D721Med (cell line): ENCODE measurements at places on chromosomes 11 and 22.

- DNase-seq, result no peak
Measured at GRCh38 chr22:27134315-27134701, 476.9 kb downstream of the MIAT start.

DNA sequence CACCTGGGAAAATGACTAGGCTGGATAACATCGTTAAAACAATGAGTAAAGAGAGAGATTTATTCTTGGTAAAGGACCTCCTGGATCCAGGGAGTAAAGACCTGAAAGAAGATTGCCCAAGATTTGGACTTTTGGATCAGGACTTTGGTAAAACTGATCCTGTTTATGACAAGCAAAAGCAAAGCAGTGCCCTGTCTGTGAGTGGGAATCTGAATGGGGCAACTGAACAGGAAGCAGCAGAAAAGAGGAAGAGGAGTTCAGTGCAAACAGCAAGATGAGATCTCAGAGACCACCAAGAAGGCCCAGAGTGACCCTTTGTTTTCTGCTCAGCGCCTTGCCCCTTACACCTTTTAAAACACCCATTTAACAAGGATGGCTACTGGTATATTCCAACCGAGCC, 122.0 kb downstream of the VPREB1 start:
- no peak for DNase-seq

DNA sequence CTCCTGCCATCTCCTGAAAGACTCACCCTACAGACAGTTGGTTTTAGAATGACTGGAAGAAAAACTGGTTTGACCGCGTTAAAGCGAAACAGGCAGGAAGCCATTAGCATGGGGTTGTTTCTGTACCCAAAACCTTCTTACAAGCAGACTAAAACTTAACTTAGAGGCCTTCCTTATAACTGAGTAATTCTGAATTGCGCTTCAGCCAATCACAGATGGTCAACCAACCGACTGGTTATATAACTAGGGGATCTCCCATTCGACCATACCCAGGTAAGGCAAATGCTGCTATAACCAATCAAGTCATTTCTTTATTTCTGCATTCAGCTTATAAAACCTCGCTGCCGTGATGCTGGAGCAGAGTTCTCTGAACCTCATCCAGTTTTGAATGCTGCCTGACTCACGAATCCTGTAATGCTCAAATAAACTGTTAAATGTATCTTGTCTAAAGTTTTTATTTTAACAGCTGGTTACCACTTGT, 87.8 kb upstream of the DRD2 start:
- no peak for DNase-seq

GRCh38 chr11:28009996-28010395, 98.0 kb downstream of the KIF18A start:
- no peak for DNase-seq

- no peak for DNase-seq
Measured at GRCh38 chr11:126346586-126346940, 8.9 kb upstream of the ST3GAL4 start.

DNA sequence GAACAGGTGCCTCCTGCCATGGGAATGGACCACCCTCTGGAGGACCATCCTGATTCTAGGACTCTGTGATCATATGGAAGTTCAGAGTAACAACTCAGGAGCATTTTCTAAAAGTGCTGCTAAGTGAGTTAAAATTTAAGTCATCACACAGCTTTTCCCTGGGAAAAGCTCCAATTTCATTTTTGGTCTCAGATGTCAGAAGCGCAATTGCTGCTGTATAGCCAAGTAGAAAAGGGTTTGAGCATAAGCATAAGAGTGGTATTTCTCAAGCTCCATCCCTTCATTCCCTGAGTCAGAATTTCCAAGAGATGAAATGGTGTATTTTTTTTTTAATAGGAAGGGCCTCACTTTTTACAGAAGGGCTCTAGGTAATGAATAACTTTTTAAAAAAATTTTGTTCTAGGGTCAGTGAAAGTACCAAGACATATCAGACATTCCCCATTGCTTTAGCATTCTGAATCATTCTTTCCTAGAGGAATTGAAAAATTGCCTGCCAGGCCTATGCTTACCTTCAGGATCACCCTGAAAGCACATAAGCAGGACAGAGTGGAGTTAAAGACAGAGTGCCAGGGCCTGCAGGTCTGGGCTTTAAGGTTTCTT, 564.5 kb upstream of the ISX start:
- DNase-seq, result no peak

GRCh38 chr11:76242004-76242779, 35.9 kb upstream of the WNT11 start:
- no peak for DNase-seq

DNA sequence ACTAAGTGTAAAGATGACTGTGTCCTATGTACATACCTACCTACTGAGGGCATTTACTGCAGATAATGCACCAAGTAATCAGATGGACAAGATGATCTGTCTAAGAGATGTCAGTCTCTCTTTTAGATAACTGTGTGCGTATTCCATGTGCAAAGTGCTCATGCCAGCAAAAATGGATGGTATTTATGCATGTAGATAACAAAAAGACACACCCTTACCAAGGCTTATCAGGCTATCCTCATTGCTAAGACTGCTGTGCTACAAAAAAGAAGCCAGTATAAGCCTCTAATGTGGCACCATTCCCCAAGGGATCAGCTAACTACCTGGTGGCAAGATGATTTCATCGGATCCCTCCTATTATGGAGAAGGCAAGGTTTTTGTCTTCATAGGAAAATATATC, 34.3 kb upstream of the CD44 start:
- no peak for DNase-seq

DNA sequence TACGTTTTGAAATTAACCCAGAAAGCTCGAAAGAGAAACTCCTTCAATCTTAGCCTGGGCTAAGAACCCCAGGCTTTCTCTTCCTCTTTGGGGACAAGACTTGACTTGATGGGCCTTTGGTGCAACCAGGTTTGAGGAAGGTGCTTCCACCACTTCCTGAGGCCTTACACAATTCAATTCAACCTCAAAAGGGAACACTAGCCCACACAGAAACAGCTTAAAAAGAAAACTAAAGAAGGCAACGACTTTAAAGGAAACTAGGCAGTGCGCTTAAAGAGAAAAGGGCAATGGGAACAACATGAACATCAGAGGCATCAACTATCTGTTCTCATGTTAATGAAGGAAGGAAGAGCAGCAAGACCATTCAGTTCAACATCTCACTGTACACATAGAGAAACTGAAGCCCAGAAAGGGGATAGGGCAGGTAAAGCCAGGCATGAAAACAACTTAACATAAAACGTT, 24.8 kb downstream of the PAK1 start:
- DNase-seq, result no peak

DNA sequence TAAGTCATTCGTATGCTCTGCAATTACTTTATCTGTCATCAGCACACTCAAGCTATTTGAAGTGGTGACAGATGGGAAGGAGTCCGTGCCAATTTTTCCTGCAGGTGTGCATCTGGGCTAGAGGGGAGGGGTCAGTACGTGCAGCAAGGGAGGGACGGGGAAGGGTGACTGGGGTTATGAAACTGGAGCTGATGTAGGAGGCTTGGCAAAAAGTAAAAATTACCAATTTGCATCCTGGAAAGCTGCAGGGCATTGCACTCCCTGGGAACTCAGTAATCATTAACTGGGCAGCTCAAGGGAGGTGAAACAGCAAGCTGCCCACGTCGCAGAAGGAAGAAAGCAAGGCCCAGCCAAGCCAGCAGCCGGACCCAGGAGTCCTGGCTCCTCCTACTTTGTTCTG, 87.1 kb upstream of the TMEM45B start:
- no peak for DNase-seq

GRCh38 chr22:39556970-39557841, 13.3 kb upstream of the CACNA1I start:
- peak; percentile 34 for DNase-seq

DNA sequence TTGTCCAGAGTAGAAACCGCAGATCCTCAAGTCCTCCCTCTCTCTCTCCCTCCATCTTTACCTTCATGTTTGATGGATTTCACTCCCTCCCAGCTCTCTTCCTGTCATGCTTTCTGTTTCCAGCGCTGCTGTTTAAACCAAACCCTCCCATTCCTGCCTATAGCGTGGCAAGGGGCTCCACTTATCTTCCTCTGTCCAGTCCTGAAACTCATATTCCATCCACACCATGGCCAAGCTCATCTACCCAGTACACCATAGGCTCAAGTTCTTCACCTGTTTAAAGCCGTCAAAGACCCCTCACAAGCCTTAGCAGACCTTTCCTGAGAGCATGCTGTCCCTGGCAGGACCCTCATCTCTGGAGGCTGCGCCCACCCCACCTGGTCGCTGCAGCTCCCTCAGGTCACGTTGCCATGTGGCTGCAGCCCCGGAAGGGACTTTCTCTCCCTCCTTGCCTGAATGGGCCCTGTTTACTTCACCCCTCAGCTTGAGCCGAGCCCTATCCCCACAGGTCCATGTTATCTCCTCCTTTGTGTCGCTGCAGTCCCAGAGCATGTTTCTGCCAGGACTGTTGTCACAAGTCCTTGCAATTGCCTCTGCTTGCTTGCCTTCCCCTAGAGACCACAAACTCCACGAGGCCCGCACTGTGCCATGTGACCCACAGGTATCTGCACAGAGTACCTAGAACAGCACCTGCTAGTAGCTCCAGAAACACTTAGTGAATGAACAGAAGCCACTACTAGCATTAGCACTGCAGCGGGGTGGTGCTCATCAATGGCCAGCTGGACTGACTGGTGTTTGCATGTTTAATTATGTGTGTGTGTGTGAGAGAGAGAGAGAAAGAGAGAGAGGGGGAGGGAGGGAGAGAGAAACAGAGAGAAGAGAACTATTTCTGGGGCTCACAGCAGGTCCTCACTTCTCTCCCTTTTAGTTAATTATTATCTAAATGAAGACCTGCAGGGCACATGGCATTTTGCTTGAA, 149.4 kb upstream of the SNX19 start:
- no peak for DNase-seq

- DNase-seq, result no peak
Measured at GRCh38 chr11:10005955-10006525, 288.0 kb downstream of the SBF2 start.

DNA sequence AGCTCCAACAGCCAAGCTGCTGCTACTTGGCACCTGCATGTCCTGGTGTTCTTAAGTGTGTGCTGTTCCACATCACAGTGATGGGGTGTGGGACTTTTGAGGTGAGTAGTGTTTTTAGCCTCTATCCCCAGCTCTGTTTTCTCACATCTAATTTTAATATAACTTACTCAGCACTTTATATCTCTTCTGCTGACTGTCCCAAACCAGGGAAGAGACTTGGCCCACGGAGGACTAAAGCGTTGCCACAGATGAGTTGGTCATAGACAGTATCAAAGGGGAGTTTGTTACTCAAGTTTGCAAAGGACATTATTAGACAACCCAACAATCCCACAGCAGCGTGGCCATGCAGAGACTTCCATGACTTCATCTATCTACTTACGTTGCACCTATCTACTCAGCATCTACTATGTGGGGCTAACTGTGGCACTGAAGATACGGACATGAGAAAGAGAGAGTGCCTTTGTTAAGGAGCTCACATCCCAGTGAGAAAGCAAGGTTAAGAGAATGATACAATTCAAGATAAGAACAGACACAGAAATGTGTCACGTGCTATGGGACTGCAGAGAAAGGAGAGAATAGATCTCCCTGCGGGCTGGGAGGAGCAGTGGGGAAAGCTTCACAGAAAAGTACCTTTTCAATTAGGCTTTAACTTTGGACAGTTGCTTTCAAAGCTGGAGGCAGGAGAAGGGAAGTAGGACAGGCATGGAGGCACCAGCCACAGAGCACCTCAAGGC, 82.4 kb downstream of the ME3 start:
- DNase-seq, result no peak

GRCh38 chr11:66646828-66647227, 8.3 kb downstream of the RBM4 start:
- DNase-seq, result no peak

DNA sequence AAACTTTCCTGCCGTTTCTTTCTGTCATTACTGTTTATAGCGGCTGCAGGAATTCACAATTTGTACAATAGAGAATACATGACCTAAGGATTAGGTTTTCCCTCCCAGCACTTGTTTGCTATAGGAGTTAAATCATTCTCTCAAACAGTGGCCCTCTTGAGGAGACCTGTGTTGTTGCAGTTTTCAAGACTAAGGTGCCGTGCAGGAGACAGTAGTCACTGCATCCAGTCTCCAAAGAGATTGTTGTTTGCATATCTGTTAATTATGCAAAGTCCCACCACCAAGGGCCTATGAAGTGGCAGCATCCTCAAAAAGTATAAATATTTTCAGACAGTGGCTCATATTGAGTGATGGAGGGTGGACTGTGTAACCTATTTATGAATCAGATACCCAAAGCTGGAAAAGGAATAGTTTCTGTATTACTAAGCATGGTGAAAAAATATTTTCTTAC, 2.3 kb downstream of the PRSS23 start:
- DNase-seq, result no peak

DNA sequence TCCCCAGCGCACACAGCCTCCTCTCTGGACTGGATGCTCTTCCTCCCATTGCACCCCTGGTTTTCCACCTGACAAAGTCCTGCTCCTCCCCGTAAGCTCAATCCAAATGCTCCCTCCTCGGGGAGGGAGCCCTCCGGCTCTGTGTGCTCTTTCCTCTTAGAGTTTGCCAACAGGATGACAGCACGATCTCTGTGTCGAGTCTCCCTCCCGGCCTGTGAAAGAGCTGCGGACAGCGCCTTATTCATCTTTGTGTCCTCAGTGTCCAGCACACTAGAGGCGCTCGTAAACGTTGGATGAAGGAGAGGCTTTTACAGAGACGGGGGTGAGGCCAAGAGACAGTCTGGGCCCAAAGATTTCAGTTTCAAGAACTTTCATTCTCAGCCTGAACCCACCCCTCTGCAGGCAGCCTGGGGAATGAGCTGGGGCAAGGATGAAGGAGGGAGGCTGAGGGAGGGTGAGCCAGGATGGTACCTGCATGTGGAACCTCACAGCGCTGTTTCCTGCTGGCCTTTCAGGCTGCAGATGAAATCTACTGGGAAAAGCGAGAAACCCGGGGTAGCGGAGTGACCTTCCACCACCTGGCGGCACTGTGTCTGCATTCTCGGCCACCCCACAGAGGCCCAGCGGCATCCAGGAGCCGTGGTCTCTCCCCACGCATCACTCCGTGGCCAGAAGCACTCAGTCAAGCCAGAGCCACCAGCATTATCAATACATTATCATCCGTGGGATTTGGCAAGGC, 8.5 kb upstream of the TMPRSS4 start:
- no peak for DNase-seq

DNA sequence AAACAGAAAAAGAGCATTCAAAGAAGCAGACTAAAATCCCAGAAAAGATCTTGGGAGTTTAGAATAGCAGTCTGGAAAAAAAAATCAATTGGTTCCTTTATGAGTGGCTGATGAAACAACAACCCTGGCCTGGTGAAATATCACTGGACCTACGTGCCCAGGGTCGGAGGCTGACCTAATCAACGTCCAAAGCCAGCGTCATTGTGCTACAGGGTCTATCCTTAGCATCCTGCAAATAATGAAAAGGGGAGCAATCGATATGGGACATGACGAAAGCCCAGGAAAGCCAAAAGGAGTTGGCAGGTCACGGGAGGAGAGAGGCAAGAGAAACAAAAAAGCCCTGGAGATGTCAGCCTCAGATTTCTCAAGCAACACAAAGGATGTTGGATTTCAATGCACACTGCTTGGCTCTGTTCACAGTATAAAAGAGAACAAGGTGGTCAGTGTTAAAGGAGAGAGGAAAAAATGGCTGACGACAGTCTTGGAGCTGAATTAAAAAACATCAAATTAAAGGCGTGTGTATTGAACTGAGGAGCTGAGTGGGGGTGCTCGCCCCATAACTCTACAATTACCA, 148.8 kb downstream of the BLID start:
- no peak for DNase-seq
